Activated B cell treated with CpG ODN at 0.5 μM for 24 hours (primary cell): ENCODE measurements at places on chromosomes 12 and 14.

DNA sequence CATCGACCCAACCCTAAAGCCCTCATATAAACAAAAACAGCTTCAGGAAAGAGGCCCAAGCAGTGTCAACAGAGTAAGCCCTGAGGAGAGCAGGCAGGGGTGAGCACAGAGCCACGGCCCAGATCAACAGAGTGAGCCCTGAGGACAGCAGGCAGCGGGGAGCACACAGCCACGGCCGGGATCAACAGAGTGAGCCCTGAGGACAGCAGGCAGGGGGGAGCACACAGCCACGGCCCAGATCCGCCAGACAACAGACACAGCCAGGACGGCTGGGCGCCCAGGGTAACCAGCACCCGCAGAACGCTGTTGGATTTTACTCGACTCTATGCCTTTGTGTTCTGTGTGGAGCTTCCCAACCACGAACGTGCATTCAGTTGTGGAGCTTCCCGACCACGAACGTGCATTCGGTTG lies 15.0 kb downstream of the CCDC85C start:
- DNase-seq: no peak

- no peak for DNase-seq
Observed at GRCh38 chr14:73428353-73428824, 30.0 kb downstream of the NUMB start.

DNA sequence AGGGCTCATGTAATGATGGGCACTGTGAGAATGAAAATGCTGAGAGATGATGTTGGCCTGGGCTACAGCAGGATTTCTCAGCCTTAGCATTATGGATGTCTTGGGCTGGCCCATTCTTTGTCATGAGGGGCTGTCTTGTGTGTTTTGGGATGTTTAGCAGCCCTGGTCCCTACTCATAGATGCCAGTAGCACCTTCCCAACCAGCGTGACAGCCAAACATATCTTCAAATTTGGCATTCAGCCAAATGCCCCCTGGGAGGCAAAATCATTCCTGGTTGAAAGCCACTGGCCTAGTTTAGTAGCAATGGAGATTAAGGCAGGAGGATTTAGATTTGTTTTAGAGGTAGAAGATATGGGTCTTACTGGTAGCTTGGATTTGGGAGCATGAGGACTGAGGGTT lies 26.6 kb downstream of the UBE3B start:
- no peak for DNase-seq

DNA sequence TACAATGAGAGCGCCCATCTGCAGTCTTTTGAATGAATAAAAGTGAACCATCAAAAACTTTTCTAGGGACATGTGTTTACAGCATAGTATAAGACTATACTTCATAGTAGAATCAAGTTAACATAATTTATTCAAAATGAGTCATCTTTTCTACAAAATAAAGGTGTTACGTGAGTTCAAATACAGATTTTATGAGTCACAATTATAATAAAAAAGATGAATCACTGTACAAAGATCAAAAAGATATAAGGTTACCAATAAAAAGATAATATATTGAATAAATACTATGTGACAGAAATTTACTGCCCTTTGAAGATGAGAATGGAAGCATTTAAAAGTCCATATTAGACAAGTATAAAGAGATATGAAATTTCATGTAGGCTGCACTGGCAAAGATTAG lies 2.8 kb downstream of the MBIP start:
- no peak for DNase-seq

- no peak for DNase-seq
Observed at GRCh38 chr14:56268039-56268438, 149.8 kb downstream of the PELI2 start.

- no peak for DNase-seq
Observed at GRCh38 chr12:180445-180844, 33.5 kb downstream of the SLC6A12 start.

GRCh38 chr12:105431537-105432100 lies 101.1 kb downstream of the C12orf75 start:
- DNase-seq: no peak

DNA sequence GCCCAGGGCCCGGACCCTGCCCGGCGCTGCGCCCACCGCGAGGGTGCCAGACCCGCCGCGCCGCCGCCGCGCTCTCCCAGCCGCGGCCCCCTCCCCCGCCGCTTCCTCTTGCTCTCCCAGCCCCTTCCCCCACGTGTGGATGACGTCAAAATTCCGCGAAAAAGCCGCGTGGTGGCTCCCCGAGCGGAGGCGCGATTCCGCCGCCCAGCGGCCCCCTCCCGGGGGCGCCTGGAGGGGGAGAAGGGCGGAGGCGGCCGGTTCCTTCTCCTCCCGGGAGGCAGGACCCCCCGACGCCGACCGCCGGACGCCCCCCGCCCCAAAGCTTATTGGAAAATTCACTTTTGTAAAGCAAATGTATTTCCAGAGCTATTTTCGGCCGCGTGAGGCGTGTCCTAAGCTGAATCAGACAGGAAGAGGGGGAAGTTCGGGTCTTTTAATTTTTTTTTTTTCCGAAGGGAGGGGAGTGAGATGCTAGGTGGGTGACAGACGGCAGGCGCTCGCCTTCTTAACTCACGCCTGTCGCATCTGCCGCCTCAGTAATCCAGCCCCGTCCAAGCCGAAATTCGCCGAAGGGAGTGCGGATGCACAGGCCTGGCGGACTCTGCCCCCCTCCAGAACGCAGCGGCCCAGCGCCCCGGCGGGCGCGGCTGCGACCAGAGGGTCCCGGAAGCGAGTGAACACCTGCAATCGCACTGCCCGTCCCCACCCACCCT lies 4.1 kb upstream of the CCND2 start:
- DNase-seq: peak; percentile 84

GRCh38 chr12:132881818-132882217 lies 5.6 kb downstream of the CHFR start:
- DNase-seq: no peak

- DNase-seq: no peak
Observed at GRCh38 chr12:67677166-67677565, 28.6 kb downstream of the DYRK2 start.

- DNase-seq: no peak
Observed at GRCh38 chr14:66005900-66006434, 480.2 kb upstream of the CCDC196 start.

DNA sequence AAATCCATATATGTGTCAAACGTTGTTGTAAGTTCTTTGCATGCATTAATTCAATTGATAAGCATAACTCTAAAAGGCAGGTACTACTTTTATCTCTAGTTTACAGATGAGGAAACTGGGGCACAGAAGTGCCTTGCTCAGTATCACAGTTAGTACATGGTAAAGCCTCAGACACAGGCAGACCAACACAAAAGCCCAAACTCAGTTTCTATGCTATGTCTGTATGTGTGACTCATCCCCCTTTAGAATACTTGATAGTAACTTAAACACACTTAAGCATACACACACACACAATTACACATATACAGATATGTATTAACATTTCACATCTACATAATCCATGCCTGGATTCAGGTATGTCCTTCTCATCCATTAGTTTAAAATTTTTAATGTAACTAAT lies 88.0 kb downstream of the EPS8 start:
- no peak for DNase-seq

GRCh38 chr12:22250762-22251161 lies 83.7 kb downstream of the ST8SIA1 start:
- DNase-seq: no peak

DNA sequence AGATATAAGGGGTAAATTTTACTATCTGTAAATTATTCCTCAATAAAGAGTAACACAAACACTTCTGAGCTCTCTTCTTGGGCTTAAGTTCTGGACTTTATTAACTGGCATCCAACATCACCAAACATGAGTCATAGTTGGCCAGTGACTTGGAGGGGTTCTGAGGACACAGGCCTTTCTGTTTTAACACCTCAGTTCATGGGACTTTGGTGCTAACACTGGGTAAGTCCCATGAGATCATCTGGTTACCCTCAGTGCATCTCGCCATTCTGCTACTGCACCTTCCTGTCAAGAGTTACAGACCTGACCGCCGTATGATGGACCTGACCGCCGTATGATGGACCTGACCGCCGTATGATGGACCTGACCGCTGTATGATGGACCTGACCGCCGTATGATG lies 9.9 kb downstream of the SLC15A4 start:
- no peak for DNase-seq
